HS-5 (cell line): ENCODE measurements at places on chromosomes 16 and 17.

GRCh38 chr17:72152387-72152929, 31.6 kb downstream of the SOX9 start:
- DNase-seq, result no peak

DNA sequence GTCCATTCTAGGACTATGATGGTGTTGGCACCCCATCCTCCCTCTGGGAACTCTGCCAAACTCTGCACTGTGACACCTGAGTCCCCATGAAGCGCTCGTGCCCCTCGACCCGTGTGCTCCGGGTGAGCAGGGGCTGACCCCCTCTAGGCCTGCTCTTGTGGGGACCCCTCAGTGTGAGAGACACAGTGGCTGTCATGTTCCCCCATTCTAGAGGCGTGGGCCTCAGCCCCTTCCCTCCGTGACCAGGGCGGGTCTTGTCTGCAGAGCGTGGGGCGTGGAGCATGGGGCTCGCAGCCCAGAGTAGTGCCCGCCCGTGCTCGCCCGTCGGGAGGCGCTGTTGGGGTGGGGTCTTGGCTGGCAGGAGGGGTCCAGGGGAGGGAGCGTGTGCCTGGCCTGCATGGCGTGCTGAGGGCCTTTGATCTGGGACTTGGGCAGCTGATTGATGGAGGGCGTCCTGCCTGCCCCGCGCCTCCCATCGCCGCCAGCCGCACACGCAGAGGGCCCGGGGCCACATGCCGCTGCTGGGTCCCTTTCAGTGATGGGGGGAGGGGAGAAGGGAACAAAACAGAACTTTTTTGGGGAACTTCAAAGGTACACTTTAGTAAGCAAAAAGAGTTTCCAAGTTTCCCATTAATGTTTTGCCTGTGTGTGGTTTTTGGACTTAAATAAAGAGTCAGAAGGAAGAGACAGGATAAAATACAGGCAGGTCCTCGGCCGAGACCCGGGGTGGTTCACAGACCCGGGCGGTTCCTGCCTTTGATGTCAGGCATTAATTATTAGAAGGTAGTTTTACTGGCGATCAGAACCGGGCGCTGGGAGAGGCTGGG, 22.5 kb downstream of the CENPX start:
- no peak for DNase-seq

DNA sequence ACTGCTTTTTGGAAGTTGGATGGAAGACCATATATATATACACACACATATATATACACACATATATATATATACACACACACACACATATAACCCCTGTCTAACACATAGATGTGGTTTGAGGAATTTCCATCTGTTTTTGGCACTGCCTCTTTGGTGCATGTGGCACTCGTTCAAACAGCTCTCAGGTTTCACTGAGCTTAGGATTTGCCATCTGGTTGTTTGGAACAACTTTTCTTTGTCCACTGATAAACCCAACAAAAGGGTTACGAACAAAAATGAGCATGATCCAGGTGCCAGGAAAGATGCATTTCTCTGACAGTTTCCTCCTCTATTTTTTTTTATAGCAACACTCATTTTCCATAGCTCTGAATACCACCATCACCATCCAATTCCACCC, 14.6 kb upstream of the KCNJ16 start:
- DNase-seq, result no peak

DNA sequence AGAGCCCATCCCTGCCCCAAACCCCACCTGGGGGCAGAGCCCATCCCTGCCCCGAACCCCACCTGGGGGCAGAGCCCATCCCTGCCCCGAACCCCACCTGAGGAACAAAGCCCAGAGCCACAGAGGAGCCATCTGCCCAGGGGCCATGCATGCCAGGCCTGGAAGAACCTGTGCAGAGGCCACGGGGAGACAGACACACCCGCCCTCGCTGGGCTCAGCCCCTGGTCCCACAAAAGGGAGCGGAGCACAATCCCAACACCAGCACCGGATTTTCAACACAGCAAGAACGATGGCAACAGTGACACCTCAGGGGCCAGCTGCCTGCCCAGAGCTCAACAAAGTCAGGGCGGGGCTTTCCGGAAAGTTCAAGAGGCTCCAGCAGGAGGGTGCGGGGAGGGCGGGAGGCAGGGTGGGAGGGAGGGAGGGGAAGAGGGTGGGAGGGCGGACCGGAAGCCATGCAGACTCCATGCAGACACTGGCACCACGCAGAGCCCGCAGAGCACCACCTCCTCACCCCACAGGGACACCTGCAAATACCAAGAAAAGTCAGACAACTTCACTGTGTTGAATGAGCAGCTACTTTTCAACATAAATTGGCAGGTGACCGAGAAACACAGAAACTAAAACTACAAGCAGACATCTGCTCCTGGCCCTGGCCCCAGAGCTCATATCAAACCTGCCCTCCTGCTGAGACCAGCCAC, 27.9 kb upstream of the C16orf95 start:
- no peak for DNase-seq

DNA sequence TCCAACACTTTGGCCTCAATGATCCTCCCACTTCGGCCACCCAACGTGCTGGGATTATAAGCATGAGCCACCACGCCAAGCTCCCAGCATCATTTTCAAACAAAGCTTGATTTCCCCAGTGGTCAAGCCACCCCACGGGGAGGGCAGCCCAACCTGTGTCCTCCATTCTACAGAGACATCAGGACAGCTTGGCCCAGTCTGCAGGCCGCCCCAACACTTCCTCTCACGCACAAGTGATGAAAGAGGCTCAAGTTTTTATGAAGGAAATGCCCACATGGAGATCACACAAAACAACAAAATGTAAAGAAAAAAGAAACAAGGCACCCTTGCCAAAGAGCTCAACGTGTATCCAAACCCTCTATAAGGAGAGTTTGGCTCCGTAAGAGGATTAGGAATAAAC, 112.4 kb downstream of the XYLT1 start:
- no peak for DNase-seq

DNA sequence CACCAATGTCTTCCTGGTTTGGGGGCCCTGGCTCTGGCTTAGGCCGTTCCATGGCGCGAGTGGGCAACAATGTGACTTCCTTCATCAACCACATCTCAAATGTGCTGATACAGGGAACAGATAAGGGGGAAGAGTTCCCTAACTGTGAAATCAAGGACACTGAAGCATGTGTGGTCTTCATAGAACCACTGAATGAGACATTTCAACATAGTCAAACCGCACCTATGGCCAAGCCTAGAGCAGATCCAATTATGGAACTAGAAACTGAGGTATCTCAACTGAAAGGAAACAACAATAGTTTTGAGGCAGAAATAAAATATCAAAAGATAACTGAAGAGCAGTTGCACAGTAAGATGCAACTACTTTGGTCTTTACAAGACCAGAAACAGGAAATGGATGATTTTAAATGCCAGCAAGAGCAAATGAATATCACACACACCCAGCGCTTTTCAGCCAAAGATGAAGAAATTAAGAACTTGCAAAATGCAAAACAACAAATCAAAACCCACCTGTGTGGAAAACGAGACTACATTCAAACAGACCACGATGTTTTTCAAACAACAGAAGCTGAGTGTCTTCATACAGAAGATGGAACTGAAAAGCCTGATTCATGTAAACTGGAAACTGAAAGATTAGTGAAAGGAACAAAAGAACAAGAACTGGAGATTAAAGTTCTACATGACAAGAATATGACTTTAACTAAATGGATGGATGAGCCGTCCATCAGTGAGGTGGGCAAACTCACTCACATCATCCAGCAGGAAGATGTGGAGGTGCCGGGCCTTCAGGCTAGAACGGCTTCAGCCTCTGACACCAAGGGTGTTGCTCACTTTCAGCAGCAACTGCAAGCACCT, 18.1 kb upstream of the LCMT1 start:
- no peak for DNase-seq

DNA sequence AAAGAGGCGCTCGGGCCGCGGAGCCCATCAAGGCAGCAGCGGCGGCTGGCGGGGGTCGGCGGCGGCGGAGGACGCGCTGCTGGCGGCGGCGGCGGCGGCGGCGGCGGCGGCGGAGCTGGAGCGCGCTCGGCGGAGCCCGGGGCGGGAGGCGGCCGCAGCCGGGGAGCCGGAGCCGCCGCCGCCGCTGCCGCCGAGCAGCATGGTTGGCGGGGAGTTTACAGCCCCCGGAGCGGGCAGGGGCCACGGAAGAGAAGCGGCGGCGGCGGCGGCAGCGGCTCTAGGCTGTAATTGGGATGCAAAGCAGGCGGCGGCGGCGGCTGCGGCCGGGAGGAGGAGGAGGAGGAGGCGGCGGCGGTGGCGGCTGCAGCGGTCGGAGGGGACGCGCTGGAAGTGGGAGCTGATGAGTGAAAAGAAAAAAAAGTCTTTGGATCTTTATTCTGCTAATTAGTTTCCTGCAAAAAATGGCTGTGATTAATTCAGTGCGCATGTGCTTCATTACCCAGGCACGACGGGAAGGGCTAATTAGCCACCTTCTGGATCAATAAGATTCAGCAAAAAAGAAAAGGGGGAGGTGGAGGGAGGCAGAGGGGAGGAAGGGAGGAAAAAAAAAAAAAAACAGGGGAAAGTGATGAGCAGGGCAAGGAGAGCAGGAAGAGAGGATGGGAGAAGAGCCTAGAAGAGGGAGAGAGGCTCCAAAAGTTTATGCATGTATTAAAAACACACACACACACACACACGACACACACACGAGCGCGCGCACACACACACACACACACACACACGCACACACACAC, 10.9 kb upstream of the ZFHX3 start:
- no peak for DNase-seq

DNA sequence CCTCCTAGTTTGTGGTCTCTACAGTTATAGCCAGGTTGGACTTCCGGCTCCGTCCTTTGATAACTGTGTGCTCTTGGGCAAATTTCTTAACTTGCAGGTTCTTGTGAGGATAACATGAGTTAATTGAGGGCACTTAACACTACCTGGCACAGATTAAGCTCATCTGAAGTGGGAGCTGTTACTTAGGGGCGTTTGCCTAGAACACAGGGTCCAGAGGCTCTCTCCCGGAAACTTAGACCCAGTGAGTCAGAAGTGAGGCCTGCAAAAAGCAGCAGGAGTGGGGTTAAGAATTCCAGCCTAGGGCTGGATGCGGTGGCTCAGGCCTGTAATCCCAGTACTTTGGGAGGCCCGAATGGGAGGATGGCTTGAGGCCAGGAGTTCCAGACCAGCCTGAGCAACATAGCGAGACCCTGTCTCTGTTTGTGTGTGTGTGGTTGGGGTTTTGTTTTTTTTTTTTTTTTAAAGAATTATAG, 1.4 kb downstream of the MVP start:
- DNase-seq, result no peak

DNA sequence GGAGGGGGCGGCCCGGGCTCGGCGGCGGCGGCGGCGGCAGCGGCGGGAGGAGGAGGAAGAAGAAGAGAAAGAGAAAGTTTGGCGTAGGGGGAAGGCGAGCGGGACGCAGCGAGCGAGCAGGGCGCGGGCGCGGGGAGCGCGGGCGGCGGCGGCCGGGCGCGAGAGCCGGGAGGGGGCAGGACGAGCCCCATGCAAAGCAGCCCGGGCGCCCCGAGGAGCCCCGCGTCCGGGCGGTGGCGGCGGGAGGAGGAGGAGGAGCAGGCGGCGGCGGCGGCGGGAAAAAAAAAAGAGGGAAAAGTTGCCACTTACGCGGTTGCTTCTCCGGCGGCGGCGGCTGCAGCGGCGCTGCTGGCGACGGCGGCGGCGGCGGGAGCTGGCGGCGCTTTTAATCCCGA, 10.3 kb upstream of the ZFHX3 start:
- DNase-seq, result no peak

DNA sequence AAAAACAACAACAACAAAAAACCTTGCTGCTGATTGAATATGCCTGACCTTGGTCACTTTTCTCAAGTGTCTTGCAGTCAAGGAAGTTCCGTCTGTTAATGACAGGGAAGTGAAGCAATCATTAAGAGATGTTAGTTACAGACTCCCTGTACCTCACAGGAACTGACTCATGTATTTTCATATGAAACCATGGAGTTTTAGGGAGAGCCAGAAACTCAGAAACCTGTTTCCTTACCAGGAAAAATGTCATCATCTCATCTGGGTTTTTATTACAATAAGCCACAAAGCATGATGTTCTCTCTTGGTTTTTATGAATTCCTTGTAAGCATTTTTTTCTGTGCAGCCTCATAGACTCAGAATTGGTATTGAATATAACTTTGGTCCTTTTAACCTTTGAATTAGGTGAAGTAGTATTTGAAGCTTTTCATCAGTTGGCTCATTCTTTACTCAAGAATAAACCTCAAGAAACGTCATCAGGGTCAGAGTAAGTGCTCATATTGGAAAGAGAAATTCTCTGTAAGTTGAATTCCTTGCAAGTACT, 10.3 kb downstream of the LYRM1 start:
- peak; percentile 90 for DNase-seq

DNA sequence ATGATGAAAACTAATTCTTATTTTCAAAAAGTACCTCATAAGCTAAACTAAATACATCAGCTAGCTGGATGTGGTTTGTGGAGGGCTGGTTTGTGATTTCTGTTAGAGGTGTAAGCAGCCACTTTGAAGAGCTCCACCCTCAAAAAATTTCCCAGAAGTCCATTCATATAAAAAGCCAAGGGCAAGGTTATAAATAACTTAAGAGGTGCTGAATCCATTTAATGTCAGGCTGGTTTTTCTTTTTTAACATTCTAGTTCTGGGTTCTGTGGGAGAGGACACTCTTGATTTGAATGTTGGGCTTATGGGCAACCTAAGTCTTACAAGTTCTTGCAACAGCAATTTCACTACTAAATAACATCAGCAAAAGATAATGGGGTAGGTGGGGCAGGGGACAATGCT, 3.4 kb upstream of the WIPI1 start:
- no peak for DNase-seq

DNA sequence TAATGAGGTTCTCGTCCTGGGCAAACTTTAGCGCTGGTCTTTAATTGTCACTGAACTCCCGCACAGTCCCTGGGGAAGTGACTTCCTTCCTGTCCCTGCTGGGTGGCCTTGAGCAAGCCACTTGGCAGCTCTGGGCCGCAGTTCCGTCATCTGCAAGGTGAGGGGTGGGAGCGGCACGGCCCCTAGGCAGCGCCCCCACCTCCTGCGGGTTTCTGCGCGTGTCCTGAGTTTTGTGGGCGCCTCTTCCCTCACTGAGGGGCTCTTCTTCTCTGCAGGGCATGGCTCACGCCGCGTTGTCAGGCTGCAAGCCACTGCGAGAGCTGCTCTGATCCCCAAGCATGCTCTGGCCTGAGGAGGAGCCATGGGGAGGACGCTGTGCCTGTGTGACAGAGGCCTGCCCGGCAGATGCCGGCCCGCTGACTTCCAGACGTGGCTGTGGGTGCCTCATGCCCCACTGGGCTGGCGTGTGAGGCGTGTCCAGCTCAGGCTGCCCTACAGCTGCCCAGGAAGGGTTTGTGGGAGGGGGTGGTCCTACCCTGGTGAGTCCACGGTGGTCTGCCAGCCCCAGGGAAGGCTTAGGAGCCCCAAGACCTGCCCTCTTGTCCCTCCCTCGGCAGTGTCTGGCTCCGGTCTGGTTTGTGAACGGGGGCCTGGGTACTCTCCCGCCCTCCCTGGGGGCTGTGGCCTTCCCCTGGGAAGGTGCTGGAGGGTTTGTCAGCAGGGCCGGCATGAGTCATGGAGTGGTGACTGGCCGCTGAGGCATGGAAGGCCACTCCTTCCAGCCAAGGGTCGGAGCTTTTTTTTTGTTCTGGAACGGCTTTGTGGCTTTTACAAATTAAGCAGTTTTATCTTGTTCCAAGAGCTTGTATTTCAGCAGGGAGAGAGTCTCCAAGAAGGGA, 182.0 kb downstream of the SEC14L1 start:
- peak; percentile 92 for DNase-seq

GRCh38 chr17:9648521-9649110, 3.3 kb downstream of the USP43 start:
- no peak for DNase-seq
